NCI-H1092 (cell line): ENCODE measurements at places on chromosomes 1 and 21.
A peak's percentile ranks its signal among the peaks of the same experiment; 100 is the strongest.

DNA sequence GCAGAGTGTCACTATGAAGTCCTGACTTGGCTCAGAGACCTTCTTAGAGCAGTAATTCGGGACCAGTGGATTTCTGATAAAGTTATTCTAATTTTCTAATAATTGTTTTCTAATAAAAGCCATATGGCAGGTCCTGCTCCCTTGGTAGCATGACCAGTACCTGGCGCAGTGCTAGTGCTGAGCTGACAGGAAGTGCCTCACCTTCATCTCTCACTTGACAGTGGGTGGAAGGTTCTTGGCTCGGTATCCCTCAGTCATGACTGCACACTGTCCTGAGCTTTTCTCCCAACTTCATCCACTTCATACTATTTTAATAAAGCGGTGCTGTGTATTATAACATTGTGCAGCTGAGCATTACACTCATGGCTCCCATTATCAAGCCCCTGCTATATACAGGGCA lies 14.1 kb downstream of the VANGL1 start:
- DNase-seq = no peak

DNA sequence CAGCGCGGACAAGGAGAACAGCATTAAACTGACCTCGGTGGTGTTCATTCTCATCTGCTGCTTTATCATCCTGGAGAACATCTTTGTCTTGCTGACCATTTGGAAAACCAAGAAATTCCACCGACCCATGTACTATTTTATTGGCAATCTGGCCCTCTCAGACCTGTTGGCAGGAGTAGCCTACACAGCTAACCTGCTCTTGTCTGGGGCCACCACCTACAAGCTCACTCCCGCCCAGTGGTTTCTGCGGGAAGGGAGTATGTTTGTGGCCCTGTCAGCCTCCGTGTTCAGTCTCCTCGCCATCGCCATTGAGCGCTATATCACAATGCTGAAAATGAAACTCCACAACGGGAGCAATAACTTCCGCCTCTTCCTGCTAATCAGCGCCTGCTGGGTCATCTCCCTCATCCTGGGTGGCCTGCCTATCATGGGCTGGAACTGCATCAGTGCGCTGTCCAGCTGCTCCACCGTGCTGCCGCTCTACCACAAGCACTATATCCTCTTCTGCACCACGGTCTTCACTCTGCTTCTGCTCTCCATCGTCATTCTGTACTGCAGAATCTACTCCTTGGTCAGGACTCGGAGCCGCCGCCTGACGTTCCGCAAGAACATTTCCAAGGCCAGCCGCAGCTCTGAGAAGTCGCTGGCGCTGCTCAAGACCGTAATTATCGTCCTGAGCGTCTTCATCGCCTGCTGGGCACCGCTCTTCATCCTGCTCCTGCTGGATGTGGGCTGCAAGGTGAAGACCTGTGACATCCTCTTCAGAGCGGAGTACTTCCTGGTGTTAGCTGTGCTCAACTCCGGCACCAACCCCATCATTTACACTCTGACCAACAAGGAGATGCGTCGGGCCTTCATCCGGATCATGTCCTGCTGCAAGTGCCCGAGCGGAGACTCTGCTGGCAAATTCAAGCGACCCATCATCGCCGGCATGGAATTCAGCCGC lies 2.5 kb downstream of the S1PR1 start:
- no peak for DNase-seq

DNA sequence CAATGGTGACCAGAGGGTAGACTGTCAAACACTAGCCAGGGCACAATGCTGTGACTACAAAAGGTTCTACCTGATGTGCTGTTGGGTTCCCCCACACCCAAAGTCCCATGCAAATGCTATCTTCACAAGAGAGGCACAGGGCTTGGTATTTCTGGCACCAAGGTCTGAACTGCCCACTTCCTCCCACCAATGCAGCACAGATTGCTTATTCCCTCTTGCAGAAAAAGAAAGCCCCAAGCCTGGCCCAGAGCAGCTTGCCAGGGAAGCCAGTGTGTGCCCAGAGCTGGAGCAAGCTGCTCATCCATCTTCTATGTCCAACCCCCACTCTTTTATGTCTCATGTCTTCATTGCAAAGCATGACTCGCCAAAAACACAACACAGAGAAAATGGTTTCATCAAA lies 149.4 kb upstream of the CAMK1G start:
- DNase-seq = no peak

DNA sequence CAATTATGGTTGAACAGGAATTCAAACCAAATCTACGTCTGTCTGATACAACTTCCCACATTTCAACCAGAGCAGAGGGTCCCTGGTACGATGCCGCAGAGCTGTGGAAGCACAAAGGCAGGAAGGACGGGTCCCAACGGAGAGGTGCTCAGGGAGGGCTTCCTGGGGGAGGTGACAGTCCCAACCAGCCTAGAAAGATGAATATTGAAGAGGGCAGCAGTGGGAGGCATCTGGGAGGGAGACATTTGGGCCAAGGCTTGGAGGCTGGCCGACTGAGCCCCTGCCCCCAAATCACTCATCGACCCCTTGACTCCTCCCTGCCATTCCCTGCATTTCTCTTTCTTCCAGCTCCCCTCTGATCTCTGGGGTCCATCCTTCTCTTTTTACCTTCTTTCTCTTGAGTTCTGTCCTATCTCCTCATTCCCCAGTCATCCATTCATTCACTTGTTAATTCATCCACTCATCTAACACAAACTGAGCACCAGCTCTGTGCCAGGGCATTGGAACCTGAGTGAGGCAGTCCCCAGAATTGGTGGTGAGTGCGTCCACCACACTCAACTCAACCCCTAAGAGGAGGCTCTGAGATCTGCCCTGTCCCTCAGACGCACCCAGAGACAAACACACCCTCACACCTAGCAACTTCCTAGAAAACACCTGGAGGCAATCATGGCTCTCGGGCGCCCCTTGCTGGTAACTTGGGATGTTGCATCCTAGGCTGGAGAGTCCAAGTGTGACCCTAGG lies 13.2 kb upstream of the CELA3B start:
- DNase-seq = peak; percentile 74

GRCh38 chr1:29984862-29985605 lies 738.4 kb downstream of the MATN1 start:
- no peak for DNase-seq

GRCh38 chr1:180428782-180429695 lies 73.3 kb downstream of the ACBD6 start:
- DNase-seq = no peak

- peak; percentile 51 for DNase-seq
Measured at GRCh38 chr1:21335750-21336224, 45.5 kb upstream of the ECE1 start.

DNA sequence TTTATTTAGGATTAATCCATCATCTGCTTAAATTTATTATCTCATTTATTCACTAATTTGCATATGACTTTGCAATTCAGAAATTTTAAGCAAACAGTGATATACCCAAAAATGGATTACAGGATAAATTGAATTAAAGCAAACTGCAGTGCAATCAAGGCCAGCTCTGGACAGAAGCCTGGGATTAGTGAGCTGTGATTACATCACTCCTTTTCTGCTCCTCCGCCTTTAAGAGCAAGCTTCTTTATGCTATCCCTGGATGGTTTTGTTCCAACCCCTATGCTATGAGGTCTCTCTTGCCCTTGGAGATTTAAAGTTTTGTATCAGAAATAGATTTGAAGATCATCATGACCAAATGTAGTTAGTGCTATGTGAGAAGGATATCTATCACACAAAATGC lies 32.6 kb downstream of the GPR52 start:
- DNase-seq = no peak

DNA sequence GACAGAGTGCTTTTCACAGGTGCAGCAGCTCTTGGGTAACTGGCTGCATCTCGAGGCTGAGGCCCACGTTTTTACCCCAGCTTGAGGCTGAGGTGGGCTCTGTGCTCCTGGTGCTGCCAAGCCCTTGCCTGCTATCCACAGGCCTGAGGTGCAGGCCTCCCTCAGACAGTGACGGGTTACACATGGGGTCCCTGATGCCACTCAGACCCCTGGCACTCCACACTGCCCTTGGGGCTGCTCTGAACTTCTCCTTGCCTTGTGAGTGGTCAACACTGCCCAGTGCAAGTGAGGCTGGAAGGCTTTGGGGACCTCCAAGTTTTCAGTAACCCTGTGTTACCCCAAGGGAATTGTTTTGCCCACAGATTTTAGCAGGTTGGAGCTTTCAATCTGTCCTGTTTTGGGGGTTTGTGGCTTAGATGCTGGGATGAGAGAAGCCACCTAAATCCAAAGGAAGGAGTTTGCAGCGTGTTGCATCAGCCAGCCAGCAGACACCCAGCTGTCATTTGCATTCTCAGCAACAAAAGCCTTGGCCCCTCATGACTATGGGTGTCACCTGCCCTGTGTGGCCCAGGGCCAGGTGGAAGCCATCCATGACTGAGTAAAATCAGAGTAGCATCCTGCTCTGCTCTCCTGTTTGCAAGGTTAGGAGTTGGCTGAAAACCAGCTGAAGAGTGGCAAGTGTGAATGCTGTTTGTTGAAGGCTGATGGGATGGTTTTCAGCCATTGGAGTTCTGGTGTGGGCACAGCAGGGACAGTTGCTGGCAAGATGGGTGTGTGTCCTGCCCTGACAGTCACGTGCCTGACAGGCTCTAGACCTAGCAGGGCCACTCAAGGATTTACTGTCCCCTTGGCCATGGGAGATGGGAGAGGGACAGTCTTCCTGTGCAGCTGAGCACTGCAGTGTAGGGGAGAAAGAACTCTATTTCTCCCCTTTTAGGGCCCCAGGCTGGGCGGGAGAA lies 3.2 kb downstream of the RNF187 start:
- DNase-seq = peak; percentile 96

- DNase-seq = no peak
Measured at GRCh38 chr21:42423197-42423675, 19.5 kb downstream of the UBASH3A start.

GRCh38 chr1:6260433-6260934 lies 414 bp downstream of the GPR153 start:
- no peak for DNase-seq

GRCh38 chr1:156371553-156372264 lies 2.7 kb downstream of the RHBG start:
- DNase-seq = no peak
